Astrocyte of the spinal cord (primary cell): ENCODE measurements at places on chromosomes 6 and 20.
A peak's percentile ranks its signal among the peaks of the same experiment; 100 is the strongest.

- no peak for DNase-seq
These were observed 151.9 kb downstream of the SH3BGRL2 start for GRCh38 chr6:79782792-79783580.

- no peak for DNase-seq
These were observed 11.4 kb downstream of the HLA-A start for GRCh38 chr6:29953686-29954085.

- DNase-seq = peak; percentile 32
These were observed 937 bp downstream of the ZNF318 start for GRCh38 chr6:43368259-43369160.

DNA sequence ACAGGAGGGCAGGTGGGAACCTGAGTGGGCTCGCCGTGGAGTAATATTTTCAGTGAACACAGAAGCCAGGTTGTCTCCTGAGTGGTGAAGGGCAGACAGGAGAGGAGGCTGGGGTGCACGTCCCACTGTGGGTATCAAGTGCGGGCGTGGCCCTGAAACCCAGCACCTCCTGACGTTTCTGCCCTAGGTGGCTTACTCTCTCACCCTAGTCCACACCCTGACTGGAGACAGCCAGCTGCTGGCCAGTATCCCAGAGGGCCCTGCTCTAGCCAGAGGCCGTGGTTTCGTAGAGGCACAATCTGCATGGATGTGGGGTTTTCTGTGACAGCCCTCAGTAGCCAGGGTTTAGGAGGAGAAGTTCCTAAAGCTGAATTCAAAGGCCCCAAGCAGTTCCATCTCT lies 86.7 kb downstream of the TRERF1 start:
- DNase-seq = no peak

- DNase-seq = no peak
These were observed 169.0 kb downstream of the SMOC2 start for GRCh38 chr6:168609914-168610490.

DNA sequence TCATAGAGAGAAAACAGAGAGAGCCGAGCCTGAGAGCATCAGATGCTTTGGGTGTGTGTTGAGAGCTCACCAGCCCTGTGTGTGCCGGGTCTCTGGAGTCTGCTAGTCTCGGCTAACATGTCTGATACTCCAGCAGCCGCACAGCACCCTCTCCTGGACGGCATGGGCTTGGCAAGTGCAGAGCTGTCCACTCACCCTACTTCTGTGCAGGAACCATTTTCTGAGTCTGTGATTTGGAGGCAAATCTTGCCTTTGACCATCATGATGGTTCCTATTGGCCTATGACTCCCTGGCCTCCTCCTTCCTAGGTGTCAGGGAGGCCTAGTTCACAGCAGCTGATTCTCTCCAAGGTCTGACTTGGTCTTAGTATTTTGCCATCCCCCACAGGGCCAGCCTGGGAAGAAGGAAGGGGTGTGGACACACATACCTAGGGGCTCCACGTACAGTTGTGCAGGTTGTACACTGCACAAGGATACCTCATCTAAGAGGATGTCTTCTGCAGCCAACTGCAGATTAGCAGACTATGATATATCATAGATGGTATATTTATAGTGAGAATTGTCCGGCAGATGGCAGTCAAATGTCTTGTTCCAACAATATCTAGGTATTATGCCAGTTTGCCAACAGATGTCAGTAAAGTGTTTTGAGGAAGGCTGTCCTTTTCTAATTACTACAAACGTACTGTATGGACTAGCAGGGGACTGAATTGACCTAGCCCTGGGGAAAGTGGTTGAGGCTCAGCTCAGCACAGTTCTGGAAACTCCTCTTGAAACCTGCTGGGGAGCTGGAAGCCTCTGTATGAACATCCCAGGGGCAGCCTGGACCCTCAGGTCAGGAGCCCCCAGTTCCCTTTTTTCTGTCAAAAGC lies 13.0 kb downstream of the FGD2 start:
- peak; percentile 86 for DNase-seq

DNA sequence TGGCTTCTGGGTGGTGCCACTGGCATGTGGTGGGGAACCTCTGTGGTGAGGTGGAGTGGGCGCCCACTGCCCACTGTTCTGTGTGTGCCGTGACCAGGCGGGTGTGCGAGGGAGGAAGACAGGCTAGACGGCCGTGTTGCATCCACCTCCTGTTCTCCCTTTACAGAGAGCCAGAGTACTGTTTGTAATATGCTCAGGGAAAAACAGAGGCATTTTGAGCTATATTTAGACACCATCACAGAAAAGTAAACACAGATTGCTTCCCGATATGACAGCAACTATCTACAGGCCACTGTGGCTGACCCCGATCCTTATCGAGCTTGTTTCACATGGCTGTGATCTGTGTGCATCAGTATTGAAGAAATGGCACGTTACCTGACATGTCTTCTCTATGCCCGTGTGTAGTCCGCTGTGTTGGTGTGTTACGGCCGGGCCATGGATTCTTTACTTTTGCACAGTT lies 45.6 kb downstream of the ARID1B start:
- no peak for DNase-seq

DNA sequence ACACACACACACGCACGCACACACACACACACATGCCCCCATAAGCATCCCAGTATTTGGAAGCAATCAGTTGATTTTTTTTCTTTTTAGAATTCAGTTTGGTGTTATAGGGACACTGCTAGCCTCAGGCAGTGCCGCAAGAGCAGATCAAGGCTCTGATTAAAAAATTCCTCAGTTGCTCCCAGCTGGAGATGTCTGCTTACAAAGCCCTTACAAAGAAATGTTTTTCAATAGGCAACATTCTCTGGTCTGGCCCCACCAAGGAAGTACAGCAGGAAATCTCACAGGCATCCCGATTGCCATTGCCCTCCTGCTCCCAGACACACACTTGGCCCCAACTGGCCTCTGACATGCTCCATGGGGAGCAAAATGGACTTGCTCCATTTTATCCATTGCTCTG lies 22.9 kb upstream of the CD83 start:
- DNase-seq = no peak

DNA sequence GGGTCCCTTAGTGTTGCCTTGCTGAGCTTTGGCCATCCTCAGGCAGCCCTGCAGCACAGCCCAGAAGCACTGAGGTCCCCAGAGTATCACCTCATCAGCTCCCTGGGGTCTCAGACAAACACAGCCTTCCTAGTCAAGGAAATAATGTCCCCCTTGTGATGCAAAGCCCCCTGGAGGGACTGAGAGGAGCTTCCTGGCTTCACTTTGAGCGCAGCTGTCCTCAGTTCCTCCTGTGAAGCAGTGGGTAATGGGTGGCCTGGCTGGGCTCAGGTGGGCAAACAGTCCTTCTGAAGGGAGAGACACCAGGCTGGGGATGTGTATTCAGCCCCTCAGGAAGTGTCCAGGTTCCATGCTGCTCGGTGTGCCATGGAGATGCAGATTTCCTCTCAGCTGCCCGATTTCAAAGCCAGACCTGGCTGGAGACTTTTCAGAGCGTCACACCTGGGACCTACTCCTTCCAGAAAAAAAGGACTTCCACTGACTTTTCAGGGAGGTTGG lies 79.2 kb upstream of the FOXA2 start:
- no peak for DNase-seq

DNA sequence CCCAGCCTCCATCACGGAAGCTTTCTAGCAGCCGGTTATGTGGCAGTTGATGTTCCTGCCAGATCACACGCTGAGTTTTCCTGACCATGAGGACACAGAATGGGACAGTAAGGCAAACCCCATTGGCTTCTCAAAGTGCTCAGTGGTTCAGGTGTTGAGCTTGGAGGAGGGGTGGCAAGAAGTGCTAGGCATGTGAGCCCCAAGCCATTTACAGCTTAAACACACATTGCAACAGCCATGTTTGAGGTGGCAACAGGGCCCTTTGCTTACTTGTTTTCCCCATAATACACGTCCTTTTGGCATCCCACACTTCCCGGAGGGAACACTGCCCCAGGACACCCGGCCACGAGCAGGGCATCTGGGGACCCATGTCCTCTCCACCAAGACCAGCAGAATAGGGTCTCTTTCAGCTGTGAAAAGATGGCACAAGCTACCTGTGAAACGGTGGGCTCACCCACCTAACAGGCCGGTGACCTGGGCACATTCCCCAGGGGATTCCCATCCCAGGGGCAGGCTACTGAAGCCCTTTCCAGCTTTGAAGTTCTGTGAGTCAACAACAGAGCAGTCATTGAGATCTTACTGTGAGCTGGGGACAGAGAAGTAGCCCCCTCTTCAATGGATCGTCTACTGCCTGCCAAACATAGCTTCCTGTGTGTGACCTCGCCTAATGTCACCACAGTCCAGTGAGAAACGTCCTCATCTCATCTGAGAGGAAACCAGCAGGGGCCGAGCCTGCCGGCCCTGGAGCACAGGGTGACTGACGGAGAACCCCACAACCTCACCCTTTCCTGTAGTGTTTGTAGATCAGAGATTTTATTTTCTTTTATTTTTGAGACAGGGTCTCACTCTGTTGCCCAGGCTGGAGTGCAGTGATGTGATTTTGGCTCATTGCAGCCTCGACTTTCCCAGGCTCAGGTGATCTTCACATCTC lies 4.0 kb upstream of the TLDC2 start:
- DNase-seq = no peak
